Cardiac septum (tissue), 1 donor: ENCODE measurements at places on chromosomes 13 and 19. TPM values are rescaled to one million over a fixed set of nuclear protein-coding genes. Genes with fewer than 3 reads are reported as not detected.

- DNase-seq = no peak
These were observed 190.3 kb downstream of the TM9SF2 start for GRCh38 chr13:99691552-99691951.

KISS1R gene
- not detected for total RNA-seq

- no peak for DNase-seq
These were observed 99.0 kb upstream of the HTR2A start for GRCh38 chr13:46995874-46996273.

DNA sequence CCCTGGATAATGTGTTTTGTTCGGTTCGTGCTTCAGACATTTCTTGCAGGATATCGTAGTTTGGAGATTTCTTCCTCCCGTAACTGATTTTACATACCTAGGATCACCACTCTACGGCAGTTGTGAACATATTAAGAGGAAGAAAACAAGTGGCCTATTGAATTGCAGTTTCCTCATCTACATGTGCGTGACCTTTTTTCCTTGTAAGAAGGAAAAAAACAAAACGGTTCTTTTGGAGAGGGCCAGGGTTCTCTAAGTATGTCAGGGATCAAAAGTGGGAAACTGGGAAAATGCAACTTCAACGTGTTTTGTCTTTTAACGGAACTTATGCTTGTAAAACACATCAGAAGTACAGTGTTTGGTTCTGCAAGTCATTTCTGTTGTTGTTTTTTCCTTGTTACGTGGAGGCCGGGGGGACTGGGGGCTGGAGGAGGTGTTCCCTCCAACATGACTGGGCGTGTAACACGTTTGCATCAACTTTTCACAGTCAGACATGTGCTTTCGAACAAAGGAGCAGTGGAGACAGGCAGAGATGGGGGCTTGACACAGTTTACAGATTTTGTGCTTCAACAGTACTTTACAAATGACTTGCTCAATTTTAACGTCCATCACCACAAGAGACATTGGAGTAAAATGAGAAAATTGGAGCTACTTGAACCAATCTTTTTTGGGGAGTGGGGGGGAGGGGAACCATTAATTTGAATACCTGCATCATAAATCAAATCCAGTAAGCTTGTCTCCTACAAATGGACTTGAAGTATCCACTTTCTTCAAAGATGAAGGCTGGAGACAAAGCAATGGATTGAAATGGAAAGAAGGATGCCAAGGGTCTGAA, 3.8 kb downstream of the ZC3H4 start:
- DNase-seq = no peak

DNA sequence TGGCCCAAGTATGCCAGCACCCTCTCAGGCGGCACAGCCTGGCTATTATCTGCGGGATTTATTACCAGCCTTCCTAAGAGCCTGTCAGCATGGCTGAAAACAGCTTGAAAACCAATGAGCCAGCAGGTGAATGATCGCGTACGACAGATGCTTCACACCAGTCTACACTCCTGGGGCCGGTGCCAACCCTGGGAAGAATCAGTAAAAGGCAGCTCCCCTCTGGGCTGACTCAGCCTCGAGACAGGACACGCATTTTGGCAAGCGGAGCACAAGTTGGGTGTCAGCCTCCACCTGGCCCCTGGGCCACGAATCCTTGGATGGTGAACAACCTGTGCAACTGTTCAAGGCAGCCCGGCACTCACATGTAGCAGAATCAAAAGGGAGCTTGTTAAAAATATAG, 15.6 kb downstream of the EMP3 start:
- DNase-seq = no peak

DNA sequence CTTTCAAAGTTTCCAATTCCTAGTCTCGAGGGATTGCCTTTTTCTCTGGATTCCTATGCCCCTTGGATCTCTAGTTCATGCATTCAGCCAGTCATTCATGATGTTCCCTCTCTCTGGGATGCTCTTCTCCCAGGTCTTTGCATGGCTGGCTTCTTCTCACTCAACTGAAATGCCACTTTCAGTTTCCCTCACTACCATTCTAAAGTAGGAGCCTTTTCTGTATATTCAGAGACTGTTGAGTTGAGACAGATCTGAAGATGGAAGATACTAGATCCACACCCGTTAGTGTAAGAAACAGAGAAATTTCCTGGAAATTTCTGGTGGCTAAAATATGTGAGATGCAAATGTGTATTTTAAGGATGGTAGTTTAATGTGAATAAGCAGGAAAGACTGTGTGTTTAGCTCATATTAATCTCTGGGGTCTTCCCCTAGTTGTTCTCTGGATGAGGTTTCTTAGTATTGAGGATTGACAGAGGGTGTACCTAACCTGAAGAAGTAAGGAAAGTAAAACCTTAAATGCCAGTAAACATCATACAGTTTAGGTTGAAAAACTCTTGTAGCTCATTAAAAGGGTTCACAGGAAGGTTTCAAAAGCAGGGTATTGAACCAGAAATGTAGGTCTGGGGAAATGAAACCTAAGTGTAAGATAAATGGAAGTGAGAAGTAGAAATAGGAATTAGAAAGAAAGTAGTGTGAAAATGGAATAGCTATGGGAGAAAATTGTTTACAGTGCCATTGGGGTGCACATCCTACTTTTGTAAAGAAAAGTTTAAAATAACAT, 331.3 kb downstream of the NDFIP2 start:
- no peak for DNase-seq

- no peak for DNase-seq
These were observed 802 bp downstream of the DMPK start for GRCh38 chr19:45781214-45782161.

DNA sequence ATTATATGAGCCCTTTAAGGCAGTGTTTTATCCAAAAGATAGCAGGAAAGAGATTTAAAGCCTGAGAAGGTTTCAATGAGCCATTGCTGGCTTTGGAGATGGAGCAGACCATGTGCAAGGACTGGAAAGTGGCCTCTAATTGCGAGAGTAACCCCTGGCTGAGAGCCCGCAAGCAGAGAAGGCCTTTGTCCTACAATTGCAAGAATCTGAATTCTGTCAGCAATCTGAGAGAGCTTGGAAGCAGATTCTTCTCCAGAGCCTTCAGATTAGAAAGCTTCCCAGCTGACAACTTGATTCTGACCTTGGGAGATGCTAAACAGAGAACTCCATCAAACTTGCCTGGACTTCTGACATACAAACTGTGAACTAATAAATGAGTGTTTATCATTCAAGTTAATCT, 528.7 kb upstream of the KLF12 start:
- no peak for DNase-seq

DNA sequence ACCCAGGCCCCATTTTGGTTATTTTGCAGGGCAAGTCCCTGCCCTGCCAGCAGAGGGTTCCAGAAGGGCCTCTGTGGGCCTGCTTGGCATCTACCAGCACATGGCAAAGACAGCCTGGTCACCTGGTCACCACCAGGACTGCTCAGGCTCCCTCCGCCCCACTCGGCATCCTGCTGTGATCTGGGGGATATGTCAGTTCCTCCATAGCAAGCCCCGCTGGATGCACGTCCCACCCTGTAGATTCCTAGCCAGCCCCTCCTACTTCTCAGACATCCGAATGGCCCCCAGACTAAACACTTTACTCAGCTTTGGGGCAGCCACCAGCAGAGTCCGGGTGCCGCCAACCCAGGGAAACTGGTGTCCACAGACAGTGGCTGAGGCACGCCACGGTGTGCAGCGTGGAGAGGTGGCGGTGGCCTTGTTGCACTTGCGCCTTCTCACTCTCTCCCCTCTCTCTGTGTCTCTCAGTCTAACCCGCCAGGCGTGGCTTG, 31.8 kb upstream of the USE1 start:
- no peak for DNase-seq
